ENCODE measurements at places on chromosomes 1 and 21.
A peak's percentile ranks its signal among the peaks of the same experiment; 100 is the strongest.

- no peak for DNase-seq
Observed at GRCh38 chr1:19191811-19192210, 18.3 kb downstream of the UBR4 start.

- peak; percentile 47 for DNase-seq
Observed at GRCh38 chr21:31559368-31560119, 99.9 kb upstream of the SOD1 start.

DNA sequence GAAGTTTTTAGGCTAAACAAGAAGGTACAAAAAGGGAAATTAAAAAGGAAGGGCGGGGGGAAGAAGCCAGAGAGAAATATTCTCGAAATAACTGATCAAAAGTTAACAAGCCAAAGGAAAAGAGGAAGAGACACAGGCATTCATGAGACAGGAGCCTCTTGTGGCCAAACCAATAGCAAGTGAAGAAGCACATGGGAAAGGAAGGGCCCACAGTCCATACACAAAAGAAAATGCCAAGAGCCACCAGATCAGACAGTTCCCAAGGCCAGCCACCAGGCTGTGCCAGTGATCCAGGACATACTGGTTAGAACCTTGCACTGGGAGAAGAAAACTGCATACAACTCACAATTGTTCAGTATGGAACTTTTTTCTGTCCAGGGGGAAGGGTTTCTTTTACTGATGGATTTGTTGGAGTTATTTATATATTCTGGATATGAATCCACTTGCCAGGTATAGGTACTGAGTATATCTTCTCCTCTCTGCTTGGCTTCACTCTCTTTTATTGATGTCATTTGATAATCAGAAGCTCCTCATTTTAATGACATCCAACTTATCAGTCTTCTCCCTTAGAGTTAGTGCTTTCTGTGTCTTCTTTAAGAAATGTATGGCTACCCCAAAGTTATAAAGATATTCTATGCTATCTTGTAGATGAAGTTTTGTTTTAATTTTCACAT, 76.8 kb downstream of the CD46 start:
- DNase-seq, result peak; percentile 90

DNA sequence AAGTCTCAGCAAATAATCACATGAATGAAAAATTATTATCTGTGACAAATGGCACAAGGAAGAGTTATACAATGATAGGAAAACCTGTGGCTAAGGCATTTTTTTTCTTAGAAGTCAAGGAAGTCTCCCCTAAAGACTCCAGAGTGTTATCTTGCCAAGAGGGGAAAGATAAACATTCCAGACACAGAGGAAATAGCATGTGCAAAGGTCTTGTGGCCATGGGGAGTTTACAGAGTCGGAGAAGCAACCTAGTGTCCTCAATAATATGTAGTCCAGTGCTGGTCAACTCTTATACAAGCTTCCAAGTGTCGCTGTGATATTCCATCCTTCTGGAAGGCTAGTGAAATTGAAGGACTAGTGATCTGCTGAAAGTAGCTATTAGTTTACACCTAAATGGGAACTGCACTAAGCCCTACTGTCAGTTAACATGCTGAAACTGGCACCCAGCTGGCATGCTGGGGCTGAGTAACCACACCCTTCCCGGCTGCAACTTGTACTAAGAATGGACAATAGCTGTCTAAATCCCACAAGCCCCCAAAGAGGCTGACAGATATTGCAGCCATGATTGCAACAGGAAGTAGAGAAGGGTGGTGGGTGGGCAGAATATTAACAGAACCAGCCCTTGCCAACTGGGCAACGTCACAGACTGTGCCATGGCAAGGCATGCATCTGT, 11.5 kb upstream of the ATP1B1 start:
- DNase-seq, result no peak

- DNase-seq, result no peak
Observed at GRCh38 chr1:236907205-236907604, 97.0 kb downstream of the MT1HL1 start.

- no peak for DNase-seq
Observed at GRCh38 chr21:25462517-25462971, 144.7 kb downstream of the MRPL39 start.

GRCh38 chr1:145927916-145928643, 796 bp upstream of the RBM8A start:
- no peak for DNase-seq
